Stimulated activated CD8-positive, alpha-beta memory T cell treated with anti-CD3 and anti-CD28 coated beads, Interleukin-15, amount 100 ng/mL, for 4 hours (primary cell): ENCODE measurements at places on chromosomes 5 and 9.

DNA sequence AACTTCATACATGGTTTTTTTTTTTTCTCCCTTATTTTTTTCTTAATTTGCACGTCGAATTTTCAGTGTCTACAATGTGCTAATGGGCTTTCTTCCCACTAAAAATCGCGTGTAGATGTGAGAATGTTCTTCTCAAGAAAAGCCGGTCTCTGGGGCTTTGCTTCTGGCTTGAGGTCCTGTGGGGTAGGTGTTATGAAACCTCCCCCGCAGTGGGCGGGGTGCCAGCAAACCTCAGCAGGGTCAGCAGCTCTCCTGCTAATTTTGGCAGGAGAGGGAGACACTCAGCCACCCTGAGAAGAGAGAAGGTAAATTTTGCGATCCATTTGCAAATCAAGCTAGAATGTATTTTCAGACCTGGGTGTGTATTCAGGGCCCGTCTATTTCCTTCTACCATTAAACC lies 59.9 kb downstream of the NPR3 start:
- DNase-seq = no peak

DNA sequence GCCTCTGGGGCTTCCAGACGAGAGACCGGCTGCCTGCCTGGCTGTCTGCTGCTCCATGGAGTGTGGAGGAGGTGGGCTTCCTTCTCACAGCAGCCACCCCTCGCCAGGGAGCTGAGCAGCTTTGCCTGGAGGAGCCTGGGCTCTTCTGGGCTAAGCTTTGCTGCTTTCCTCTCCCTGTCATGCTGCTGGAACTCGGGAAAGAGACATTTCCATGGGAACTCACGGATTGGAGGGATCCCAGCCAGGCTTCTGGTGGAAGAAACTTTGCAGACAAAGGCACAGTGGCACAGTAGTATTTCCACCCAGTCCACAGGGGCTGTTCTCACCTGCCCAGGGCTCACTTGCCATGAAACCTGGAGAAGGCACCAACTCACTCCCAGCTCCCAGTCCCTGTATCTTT lies 5.6 kb upstream of the NTNG2 start:
- no peak for DNase-seq

DNA sequence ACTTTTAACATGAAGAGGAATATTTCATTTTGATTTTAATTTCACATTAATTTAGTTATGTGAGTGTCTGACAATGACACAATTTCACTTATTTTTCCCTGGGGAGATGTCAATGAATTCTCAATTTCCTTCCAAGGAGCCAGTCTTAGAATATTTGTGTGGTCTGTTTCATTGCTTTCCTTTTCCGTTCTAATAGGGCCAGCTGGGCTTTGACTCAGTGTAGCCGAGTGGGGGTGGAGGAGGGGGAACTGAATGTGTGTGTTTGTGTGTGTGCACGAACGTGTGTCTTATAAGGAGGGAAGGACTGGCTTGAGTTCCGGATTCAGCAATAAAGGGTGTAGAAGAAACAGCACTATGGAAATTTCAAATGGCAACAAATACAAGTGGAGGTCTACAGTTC lies 100.0 kb downstream of the BASP1 start:
- no peak for DNase-seq

GRCh38 chr9:105901514-105902109 lies 207.3 kb downstream of the TMEM38B start:
- no peak for DNase-seq

DNA sequence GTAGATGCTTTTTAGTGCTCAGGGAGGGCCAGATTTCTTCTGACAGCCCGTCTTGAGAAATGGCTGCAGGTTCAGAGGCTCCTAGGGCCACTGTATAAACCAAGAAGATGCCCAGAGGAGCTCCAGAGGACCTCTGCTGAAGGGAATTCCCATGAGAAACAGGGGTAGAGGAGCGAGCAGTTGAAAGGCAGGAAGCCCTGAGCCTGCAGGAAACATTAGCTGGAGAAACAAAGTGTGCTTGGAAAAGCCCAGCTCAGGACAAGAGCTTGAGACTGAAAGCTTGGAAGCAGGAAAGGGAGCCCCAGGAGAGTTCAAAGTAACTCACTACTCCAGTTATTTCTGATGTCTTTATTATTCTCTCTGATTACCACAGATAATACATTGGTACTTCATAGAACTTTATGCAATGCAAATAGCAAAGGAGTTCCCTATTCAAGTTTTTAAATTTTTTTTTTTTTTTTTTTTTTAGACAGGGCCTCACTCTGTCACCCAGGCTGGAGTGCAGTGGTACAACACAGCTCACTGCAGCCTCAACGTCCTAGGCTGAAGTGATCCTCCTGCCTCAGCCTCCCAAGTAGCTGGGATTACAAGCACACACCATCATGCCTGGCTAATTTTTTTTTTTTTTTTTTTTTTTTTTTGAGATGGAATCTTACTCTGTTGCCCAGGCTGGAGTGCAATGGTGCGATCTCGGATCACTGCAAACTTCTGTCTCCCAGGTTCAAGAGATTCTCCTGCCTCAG lies 16.5 kb downstream of the HBEGF start:
- DNase-seq = no peak

DNA sequence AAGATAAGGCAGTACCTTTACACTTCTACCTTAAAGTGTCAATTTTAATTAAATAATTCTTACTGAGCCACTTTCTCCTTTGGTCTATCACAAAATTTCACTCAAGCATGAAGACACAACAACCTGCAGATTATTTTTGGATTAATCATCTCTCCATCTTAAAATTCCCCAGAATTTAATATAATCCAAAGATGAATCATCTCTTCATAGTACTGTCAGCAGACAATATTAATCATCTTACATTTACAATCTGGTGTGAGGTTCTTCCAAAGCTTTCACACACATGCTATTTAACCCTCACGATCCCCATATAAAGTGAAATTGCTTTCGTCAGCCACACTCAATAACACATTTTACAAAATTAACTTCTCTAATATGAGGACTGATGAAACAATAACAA lies 43.0 kb downstream of the LHFPL2 start:
- no peak for DNase-seq

DNA sequence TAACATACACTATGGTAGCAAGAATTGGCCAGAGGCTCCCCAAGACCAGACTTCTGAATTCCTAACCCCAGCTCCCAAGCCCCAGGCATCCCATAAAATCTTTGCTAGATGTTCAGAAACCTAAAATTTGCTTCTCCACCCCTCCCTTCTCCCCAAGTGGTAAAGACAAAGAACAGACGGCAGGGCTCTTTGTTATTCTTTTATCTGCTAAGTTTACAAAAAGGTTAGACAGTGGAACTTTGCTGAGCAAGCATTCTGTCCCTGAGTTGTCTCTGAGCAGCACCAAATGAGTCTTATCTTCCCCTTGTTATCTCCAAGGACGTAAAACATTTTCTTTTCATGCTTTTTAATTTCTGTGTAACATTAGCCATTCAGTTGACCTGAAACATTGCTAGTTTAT lies 30.2 kb downstream of the TJP2 start:
- no peak for DNase-seq

DNA sequence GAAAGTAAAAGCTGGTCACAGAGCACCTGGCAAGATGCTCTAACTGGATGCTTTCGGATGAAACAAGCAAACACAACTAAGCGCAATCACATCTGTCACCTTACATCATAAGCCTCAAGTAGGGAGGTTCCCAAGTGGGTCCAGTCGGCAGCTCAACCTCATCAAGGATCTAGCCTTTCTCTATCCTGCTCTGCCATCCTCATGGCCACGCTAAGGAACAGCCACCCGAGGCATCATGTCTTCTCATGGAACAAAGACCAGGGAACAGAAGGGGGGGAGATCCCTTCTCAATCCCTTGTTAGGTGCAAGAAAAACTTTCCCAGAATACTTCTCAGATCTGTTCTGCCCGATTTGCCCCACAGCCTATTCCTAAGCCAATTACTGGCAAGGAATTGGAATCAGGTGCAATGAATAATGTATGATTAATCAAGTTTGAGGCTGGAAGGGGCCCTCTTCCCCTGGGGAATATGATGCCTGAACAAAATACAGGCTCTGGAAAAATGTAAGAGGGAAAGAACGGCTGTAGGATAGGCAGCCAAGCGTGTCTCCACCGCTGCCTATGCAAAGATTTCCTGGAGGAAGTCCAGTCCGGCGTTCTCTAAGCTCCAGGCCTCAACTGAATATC lies 1.3 kb upstream of the HABP4 start:
- no peak for DNase-seq
